Activated CD4-positive, CD25-positive, alpha-beta regulatory T cell treated with anti-CD3 and anti-CD28 coated beads, Interleukin-2, amount 50 U/mL, for 72 hours (primary cell): ENCODE measurements at places on chromosomes 1 and 21.

DNA sequence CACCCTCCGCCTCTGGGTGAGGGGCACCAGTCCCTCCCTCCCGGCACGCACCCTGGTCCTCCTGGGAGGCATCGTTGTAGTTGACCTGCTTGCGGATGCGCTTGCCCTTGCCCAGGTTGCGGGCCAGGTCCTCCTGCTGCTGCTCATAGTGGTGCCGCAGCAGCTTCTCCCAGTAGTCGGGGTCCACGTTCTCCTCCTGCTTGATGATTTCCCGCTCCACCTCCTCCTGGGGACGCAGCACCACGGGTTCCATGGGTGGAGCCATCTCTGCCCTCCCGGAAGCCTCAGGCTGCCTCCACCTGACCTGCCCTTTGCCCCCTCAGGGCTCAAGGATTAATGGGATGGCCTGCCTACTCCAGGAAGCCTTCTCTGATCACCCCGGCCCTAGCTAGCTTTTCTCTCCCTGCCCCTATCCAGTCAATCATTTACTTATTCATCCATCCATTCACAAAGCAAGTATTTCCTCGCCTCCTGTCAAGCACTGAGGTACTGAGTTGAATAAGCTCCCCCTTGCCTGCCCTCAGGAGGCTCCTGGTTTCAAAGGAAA lies 53.5 kb downstream of the CHD5 start:
- no peak for DNase-seq

- DNase-seq = no peak
Measured at GRCh38 chr1:82858031-82858430, 1057.3 kb downstream of the ADGRL2 start.

DNA sequence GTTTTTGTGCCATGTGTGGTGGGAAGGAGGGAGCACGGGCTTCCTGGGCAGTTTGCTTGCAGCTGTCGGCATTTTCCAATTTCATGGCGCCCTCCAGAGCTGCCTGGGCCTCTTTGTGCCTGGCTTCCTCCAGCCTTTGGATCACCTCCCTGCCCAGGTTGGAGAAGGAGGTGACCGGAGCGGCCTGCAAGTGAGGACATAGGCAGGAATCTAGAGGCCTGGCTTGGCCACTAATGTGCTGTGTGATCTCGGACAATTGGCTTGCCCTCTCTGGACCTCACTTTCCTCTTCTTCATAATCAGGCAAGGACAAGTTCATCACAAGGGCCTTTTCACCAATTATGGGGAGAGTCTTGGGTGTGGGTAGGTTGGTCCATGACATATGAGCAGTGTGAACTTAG lies 245.1 kb downstream of the MATN1 start:
- DNase-seq = no peak

DNA sequence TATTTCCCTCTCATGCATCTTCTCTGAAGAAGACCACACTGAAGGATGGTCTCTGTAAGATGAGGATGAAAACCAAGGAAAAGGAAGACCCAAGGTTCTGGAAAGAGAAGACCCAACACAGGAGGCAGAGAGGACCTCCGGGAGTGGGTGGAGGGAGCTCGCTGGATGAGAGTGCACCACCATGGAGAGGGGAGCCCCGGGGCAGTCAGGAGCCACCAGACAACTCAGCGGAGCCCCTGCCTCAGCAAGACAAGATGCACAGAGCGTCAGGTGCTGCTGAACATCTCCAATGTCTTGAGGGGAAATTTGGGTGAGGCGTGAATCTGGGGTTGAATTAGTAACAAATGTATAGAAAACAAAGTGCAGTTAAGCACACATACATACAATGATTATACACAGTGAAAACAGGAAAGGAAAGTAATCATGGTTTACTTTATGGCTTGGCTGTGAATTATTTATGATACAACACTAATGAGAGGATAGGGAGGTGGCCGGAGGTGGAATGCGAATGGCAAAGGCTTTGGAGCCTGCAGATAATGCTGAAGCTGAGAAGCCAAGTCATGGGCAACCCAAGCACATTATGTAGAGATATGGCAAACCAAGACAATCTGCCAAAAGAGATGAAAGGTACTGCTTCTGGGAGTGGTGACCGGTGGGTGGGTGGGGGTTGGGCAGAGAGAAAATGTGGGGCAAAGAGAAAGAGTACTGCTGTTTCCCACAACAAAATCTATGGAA lies 80.4 kb upstream of the EDN2 start:
- DNase-seq = no peak

- DNase-seq = no peak
Measured at GRCh38 chr1:247845693-247846017, 4.0 kb upstream of the OR11L1 start.

GRCh38 chr1:213852107-213852506 lies 135.7 kb upstream of the PROX1 start:
- DNase-seq = no peak

- DNase-seq = no peak
Measured at GRCh38 chr21:29022166-29022565, 2.3 kb upstream of the USP16 start.

GRCh38 chr1:21544095-21544494 lies 34.9 kb downstream of the ALPL start:
- no peak for DNase-seq

- DNase-seq = peak; percentile 76
Measured at GRCh38 chr1:202184750-202185460, 8.7 kb upstream of the LGR6 start.
